Stimulated activated CD8-positive, alpha-beta memory T cell treated with anti-CD3 and anti-CD28 coated beads, Interleukin-4, amount 100 ng/mL, for 48 hours (primary cell): ENCODE measurements at places on chromosomes 11 and 22.

DNA sequence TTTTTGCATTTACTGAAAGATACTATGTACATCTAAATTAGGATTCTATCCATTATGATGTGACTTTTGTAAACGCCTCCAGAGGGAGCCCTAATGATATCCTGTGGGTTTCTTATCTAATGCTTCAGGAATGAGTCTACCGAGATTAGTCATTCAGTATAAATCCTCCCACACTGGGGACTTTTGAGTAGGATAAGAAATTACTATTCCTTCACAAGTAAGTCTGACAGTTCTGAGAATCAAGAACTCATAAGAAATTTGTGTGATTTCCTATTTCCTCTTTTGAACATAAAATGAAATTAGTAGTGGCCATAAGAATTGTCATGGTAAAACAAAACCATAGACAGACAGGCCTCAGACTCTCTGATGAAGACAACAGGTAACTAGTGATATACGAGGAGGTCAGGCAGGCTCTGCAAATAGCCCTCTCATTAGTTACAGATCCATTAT, 10.0 kb upstream of the OR5M1 start:
- no peak for DNase-seq

- DNase-seq: no peak
Observed at GRCh38 chr11:13837286-13837685, 125.2 kb upstream of the SPON1 start.

- DNase-seq: no peak
Observed at GRCh38 chr22:27684901-27685300, 116.7 kb downstream of the MN1 start.

DNA sequence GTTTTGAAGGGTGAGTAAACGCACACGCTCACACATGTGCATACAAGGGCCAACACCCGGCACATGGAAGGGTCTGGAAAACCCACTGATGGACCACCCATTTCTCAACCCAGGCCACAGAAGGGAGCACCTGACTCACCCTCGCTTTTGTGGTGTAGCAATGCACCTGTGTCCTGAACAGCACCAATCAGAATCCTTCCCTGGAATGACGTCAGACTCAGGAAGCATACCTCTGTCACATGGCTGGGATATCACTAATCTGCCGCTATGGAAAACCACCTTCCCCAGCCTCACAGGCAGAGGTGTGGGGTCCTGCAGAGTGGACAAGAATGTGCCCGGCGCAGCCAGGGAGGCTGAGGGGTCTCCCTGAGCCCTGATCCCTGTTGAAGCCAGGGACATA, 9.0 kb upstream of the OSM start:
- peak; percentile 40 for DNase-seq

DNA sequence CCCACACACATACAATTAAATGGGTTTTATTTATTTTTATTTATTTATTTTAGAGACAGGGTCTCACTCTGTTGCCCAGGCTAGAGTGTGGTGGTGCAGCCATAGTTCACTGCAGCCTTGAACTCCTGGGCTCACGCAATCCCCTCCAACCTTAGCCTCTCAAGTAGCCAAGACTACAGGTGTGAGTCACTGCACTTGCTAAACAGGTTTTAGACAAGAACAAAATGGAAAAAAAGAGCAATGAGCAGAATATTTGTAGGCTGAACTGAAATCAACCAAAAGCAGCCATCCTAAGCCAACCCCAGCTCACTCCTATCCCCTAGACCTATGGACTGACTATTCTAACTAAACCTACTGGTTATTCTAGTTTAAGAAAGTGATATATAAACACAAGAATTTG, 37.8 kb downstream of the MRE11 start:
- no peak for DNase-seq

DNA sequence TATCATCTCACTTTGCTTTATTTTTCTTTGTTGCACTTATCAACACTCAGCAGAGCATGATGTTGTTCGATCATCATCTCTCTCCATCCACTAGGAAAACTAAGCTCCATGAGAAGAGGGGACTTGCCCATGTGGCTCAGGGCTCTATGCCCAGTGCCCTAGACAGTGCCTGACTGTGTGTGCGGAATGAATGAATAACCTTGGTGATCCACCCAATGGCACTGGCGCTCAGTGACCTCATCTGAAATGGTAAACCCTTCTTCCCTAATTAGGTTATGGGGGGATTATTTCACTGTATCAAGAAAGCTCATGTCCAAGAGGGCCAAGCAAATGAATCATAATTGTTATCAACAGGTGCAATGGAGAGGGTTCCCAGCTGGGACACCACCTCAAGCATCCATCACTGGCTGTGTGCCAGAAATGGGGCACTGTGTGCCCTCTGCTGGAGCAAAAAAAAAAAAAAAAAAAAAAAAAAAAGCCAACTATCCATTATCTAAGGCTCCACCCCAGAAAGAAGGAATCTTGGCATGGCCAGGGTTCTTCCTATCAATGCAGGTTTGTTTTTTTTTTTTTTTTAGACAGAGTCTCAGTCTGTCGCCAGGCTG, 172.6 kb downstream of the LARGE1 start:
- DNase-seq: no peak

DNA sequence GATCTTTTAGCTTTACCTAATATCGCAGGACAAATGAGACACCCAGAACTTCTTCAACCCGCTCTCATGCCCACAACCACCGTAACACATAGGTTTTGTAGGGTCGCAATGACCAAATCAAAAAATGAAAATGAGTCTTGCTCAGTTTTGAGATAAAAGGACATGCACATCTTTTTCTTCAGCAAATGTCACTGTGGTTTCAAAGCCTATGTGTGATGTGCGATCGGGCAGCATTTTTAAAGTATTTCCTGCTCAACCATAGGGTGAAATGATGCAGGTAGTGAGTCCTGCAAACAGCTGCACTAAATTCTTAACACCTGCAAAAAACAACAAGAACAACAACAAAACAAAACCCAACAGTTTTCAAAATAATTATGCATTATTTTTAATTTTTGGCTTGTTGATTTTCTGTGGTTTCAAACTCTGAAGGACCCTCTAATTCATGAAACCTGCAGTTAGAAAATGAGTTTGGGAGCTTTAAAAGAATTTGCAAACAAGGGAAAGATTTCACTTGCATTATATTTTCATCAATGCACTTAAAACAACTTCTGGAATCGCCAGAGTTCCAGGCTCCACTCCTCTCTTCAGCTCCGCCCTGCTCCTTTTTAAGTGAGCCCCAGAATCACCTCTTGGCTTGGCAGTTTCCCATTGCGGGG, 79.4 kb downstream of the PRR5L start:
- no peak for DNase-seq
